ENCODE measurements at places on chromosomes 12 and 14.

- DNase-seq = no peak
Measured at GRCh38 chr12:32569259-32569658, 109.8 kb upstream of the DNM1L start.

GRCh38 chr14:61385002-61385685 is 63.8 kb downstream of the PRKCH start:
- no peak for DNase-seq

DNA sequence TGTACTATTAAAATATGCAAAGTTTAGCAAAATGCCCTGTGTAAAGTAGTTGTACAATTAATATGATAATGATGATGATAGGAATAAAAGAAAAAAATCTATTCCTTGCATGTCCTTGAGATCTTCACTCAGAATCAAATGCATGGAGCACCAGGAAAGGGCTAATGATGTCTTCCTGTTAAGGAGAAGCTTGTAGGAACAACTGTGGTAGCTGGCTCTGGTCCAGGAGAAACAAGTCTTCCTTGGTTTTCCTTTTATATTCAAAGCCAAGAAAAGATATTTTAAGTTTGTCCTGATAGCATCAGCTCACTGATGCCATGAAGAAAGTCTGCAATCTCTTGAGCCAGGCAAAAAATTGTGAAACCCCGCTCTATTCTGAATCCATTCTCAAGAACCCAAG is 138.9 kb downstream of the PIK3C2G start:
- no peak for DNase-seq

GRCh38 chr12:71780237-71780822 is 25.7 kb downstream of the RAB21 start:
- DNase-seq = no peak

GRCh38 chr14:104048758-104049507 is 36.6 kb upstream of the ASPG start:
- no peak for DNase-seq

DNA sequence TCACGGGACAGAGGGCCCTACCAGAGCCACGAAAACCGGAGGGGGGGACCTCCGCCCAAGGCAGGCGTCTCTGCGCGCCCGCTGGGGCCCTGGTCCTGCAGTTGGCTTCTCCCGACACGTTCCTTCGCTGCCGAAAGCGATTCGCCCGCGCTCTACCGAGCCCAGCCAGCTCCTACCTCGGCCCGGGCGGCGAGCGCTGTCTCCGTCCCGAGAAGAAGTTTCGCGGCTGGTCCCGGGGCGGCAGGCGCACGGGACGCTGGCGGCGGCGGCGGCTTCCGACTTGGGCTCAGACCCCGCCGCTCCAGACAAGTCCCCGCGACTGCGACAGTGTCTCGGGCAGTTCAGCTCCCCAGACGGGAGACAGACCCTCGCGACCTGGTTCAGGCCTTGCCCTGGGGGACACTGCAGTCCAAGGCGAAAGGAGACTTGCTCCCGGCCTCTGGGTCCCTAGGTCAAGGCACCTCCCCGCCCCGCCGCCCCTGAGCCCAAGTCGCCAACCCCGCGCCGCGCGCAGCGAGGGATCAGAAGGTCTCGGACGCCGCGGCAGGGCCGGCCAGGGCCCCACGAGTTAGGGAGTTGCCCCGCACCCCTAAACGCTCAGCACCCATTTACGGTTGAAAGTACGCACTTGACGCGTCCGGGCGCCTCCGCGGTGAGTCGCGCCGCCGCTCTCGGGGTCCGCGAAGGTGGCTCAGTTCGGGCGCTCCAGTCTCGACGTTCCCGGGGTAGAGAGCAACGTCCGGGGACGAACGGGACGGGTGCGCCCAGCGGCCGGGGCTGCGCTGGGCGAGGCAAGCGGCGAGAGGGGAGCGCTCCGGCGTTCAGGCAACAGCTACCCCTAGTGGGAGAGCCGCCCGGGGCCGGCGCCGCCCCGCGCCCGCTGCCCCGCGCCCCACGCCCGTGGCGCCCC is 1.4 kb upstream of the DIO3 start:
- no peak for DNase-seq

DNA sequence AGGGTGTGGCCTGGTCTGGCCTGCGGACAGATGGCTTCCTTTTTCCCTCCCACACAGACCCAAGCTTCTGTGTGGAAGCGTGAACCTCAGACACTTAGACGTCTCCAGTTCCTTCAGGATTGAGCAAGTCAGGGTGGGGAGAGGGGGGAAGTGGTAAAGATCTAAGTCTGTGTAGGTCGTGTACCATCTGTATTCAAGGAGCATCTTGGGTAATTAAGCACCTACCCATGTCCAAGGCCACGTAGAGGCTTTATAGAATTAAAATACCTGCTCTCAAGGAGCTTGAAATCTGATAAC is 1.7 kb downstream of the AVIL start:
- DNase-seq = no peak

DNA sequence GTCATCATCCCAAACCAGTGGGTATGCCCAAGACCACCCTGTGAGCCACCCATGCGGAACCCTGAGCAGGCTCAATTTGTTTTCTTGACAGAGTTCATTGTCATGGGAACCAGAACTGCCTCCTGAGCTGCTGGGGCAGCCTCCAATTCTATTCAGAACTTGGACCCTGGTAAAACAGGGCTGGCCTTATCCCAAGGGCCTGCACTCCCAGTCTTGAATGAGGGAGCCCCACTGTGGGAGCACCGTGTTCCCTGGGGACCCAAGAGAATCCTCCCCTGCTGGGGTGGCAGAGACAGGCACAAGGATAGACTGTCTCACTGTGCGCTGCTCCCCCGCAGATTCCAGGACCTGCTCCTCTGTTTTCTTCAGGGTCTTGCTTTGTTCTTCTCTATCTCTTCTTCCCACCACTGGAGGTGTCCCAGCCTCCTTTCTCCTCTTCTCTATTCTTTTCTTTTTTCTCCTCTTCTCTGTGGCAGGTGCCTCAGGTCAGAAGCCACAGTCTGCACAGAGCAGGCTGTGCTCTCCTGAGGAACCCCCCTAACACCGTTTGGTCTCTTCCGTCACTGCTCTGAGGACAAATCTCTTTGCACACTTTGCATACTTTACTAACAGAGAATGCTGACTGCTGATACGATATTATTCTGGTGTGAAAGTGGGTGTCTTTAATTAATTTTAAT is 31.2 kb upstream of the CHPT1 start:
- DNase-seq = no peak

DNA sequence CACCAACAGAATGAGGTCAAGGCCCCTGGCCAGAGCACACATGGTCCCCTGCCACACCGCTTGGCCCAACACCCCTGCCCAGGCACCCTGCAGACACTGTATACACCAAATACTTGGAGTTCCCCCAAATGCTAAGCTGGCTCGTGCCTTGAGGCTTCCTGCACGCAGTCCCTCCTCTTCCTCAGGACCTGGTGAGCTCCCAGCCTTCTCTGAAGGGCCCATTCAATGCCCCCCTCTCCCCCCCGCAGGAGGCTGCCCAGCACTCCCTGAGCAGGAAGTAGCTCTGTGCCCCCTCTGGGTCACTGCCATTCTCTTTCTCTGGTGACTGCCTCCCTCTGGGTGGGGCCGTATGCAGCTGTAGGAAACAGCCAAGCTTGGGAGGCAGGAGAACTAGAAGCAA is 75.3 kb downstream of the ITPK1 start:
- DNase-seq = no peak

DNA sequence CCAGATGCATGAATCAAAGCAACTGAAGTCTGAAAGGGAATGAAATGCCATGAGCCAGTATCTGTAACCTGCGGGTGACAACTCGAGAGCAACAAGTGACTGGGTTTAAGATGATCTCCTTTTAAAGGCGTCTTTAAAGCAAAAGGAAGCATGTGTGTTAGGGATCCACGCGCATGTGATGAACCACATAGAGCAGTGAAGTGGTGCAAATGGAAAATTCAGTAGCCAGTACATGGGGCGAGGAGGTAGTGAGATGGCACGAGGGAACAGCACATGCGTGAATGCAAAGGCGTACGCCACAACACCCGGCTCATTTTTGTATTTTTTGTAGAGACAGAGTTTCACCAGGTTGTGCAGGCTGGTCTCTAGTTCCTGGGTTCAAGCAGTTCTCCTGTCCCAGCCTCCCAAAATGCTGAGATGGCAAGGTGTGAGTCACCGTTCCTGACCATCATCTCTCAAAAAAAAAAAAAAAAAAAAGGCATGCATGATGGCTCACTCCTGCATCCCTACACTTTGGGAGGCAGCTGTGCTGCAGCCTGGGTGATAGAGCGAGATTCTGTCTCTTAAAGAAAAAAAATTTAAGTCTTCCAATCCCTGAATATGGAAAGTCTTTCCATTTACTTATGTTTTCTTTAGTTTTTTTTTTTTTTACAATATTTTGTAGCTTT is 24.6 kb upstream of the BCL7A start:
- DNase-seq = no peak

- DNase-seq = no peak
Measured at GRCh38 chr12:19830446-19830845, 391.2 kb downstream of the AEBP2 start.

GRCh38 chr14:35223927-35224326 is 68.3 kb upstream of the PSMA6 start:
- DNase-seq = no peak

GRCh38 chr12:43979450-43979849 is 143.6 kb downstream of the TMEM117 start:
- DNase-seq = no peak

DNA sequence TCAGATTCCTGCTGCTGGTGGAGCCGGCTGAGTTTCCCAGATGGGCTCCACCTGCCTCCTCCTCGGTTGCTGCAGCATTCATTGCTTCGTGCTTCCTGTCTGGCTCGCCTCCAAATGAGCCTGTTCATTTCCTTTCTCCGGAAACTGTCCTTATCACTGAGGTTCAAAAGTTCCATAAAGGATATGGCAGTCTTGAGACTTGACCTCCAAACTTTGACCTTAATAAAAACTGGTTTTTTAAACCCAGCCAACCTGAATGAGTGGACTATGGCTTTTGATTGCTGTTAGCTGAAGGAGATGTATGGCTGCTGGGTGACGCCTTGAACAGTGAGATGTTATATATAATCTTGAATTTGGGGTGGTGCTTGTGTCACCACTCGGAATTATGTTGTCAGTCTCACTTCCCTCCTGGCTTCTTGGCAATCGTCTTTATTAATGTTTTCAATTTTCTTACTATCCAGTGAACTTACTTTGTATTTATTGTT is 62.7 kb downstream of the RASSF3 start:
- DNase-seq = no peak

GRCh38 chr12:114013575-114014345 is 47.6 kb upstream of the RBM19 start:
- no peak for DNase-seq

- DNase-seq = no peak
Measured at GRCh38 chr12:12387501-12387900, 30.6 kb downstream of the BORCS5 start.

GRCh38 chr12:132388379-132389015 is 59.1 kb upstream of the GALNT9 start:
- DNase-seq = no peak

GRCh38 chr12:95790917-95791849 is 619 bp upstream of the NTN4 start:
- DNase-seq = no peak

GRCh38 chr14:24094841-24095270 is 745 bp downstream of the PCK2 start:
- DNase-seq = no peak

DNA sequence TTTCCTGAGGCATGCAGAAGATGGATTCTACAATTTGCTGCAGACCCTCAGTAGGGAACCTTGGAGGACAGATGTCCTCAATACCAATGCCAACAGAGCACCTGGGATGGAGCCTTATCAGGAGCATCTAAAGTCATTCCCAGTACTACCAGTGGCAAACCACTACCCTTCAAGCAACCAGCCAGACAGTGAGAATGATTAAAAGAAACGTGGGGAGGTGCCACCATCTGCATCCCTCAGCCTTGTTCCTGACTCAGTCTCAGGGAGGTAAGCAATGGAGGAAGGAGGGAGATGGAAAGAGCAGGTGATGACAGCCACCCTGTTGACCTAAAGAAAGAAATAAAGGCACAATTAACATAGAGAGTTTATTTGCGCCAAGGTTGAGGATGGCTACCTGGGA is 175.2 kb upstream of the GRIN2B start:
- DNase-seq = no peak

- no peak for DNase-seq
Measured at GRCh38 chr14:76881348-76881747, 55.1 kb downstream of the LRRC74A start.

DNA sequence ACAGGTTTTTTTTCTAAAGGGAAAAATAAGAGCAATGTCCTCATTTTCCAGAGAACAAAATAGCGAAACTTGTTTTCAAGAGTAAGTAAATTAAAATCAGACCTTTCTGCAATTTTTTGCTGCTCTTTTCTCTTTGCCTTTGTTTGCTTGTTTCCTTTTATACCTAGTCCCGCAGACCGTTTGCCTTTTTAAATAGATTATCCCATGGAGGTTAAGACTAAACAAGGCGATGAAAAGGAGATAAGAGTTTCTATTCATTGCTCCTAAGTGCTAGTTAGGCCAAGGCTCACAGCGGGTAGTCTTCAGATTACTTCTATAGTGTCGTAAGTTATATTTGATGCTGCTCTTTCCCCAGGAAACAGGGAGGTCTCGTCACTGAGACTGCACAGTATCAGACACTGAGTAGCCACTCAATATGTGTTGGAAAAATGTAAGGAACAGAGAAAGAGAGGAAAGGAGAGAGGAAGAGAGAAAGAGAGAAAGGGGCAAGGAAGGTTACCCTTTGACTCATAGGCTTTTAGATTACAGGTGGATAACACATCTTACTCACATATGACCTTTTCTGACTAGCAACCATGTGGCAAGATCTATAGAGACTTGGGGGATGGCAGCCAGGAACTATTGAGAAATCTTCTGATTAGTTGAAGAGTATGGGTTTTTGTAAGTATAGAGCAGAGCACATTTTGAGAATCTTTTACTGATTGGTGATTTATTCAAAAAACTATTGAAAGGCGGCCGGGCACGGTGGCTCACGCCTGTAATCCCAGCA is 107.5 kb upstream of the PARP11 start:
- DNase-seq = no peak

GRCh38 chr12:81617915-81618314 is 141.2 kb downstream of the PPFIA2 start:
- DNase-seq = no peak

GRCh38 chr12:75041472-75041871 is 168.2 kb downstream of the KCNC2 start:
- no peak for DNase-seq

- no peak for DNase-seq
Measured at GRCh38 chr14:83470959-83471695, 1937.5 kb upstream of the SEL1L start.

- DNase-seq = no peak
Measured at GRCh38 chr12:88802096-88802706, 221.9 kb upstream of the KITLG start.

DNA sequence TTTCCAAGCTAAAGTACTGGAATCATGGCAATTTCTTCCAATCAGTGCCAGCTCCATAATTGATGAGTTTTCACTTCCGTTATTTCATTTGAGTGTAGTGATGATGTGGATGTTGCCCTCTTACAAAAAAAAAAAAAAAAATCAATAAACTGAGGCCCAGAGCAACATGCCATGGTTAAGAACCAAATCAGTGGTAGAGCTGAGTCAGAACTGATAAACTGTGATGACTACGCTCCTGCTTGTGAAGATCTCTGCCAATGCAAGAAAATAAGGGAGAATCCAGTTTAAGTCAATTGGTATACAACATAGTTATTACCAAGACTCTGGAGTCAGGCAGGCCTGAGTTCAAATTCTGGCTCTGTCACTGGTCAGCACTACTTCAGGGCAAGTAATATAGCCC is 102.7 kb downstream of the GPR135 start:
- no peak for DNase-seq

- DNase-seq = no peak
Measured at GRCh38 chr12:73726881-73727280, 810.8 kb upstream of the ATXN7L3B start.

Data from GM18507 (cell line).